Mesenchymal stem cell (in vitro differentiated cells and primary cell): ENCODE measurements at places on chromosomes 4 and X.
A peak's percentile ranks its signal among the peaks of the same experiment; 100 is the strongest.

- peak; percentile 50 for DNase-seq
Observed at GRCh38 chrX:53223955-53224859, 800 bp downstream of the KDM5C start.

- DNase-seq: no peak
Observed at GRCh38 chrX:148698221-148698620, 197.8 kb downstream of the AFF2 start.

DNA sequence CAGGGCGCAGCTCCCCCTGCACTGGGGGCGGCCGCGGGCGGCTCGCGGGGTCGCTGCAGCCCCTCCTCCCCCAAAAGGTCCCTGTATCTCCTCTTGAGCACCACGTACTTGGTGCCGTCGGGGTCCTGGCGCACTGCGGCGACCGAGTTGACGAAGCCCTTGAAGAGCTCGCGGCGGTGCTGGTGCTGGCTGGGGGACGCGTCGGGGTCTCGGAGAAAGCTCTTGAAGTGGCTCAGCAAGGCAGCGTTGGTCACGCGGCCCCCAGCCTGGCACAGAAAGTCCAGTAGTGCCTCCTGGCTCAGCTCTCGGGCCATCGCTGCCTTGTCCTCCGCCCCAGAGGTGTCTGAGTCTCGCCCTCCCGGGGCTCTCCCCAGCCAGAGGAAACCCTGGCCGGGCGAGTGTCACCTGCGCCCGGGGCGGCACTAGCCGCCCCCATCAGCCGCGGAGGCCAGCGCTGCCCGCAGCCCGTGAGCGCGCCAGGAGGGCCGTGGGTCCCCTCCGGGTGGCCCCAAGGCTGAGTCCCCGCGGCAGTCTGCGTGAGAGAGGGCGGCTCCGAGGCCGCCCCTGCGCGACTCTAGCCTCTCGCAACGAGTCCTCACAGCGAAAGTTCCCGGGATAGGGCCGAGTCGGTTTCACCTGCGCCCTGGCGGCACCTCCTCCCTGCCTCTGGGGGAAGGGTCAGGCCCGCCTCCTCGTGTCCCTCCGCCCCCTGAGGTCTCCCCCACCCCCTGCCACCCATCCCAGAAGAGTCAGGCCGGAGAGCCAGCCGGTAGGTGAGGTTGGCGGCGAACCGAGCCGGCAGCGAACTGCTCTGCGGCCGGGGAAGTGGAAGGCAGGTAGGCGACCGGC is at the start of gene SOWAHB:
Gene SOWAHB (minus strand): TSS at position 609 of the 849 bp plus-strand sequence. CDS start 295 bp downstream, at position 314.
- no peak for DNase-seq

DNA sequence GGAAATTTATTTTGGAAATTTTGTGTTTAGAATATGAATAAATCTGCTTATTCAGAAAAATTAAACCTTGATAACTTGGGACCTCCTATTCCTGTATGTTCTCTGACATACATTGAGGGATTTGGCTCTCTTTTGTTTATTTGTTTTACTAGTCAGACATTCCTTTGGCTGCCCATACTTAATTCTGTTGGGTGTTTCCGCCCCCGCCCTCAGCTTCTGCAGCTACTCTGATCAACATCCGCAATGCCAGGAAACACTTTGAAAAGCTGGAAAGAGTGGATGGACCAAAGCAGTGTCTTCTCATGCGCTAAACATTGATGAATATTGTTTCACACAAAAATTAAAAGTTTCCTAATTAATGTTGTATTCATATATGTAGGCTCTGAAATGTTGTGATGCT is 40.5 kb downstream of the RRAGB start:
- DNase-seq: peak; percentile 2

GRCh38 chr4:172707622-172708021 is 461.0 kb upstream of the GALNT7 start:
- DNase-seq: no peak

- no peak for DNase-seq
Observed at GRCh38 chr4:140529434-140529833, 5.5 kb downstream of the ELMOD2 start.

- DNase-seq: no peak
Observed at GRCh38 chrX:72470117-72470516, 102.5 kb downstream of the HDAC8 start.

GRCh38 chr4:12178614-12179610 is 750.2 kb upstream of the HS3ST1 start:
- DNase-seq: no peak

DNA sequence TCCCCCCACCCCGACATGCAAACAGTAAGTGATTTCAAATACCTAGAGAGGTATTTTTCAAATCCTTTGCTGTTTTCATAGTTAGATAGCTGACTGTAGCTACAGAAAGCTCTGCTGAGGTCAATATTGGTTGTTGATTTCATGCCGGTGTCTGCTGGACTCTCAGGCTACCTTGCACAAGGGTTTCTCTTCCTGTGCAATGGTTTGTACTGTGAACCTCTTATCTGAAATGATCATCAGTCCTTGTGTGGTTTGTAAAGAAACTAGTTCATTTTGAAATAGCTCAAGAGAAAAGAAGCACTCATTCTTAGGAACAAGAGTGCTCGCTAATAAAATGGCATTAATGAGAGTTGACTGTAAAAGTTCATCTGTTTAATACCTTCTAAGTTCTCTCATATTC is 2.1 kb downstream of the MTM1 start:
- peak; percentile 55 for DNase-seq

DNA sequence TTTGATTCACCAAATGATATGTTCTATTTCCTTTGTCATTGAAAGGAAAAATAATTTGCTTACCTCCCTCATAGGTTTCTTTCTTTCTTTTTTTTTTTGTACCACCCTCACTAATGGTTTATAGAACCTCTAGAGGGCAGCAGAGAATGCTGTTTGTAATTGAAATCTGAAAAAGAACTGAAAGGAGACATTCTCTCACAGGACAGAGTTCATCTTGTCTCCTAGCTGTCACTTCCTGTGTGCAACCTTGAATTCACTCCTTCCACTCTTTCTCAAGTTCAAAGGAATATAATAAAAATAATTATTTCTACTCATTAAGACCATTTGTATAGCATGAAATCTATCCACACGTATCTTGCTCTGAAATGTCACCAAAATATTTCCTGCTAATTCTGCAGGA is 51.0 kb downstream of the GUCY1B1 start:
- DNase-seq: peak; percentile 87

GRCh38 chr4:72966652-72967051 is 102.9 kb downstream of the COX18 start:
- no peak for DNase-seq

GRCh38 chr4:48898733-48899431 is 7.7 kb downstream of the OCIAD2 start:
- peak; percentile 53 for DNase-seq

DNA sequence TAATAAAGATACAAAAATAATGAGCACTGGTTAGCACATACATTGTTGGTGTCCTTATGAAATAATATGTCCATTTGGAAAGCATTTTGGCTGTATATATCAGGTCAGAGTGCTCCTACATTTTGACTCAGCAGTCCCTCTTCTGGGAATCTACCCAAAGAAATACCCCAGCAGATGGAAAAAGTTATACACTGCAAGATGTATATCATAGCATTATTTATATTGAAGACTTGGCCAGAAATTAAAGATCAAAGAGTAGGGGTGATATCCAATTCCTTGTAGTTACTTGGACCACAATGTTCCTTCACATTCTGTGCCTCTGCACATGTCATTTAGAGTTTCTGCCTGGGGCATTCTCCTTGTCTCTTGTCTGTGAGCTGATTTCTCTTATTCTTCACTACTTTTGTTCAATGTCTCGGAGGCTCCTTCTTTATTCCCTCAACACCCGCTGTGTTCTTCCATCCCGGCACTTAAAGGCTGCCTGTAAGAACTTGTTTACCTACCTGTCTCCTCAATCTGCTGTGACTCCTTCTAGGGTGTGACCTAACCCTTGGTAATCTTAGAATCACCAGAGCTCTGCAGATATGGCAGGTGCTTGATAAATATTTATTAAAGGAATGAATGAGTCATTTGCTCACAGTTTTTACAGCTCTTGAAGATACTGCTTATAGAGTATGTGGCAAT is 3.1 kb upstream of the TSPAN5 start:
- DNase-seq: peak; percentile 14
